ENCODE measurements at places on chromosomes 3 and 15.
A peak's percentile ranks its signal among the peaks of the same experiment; 100 is the strongest.

DNA sequence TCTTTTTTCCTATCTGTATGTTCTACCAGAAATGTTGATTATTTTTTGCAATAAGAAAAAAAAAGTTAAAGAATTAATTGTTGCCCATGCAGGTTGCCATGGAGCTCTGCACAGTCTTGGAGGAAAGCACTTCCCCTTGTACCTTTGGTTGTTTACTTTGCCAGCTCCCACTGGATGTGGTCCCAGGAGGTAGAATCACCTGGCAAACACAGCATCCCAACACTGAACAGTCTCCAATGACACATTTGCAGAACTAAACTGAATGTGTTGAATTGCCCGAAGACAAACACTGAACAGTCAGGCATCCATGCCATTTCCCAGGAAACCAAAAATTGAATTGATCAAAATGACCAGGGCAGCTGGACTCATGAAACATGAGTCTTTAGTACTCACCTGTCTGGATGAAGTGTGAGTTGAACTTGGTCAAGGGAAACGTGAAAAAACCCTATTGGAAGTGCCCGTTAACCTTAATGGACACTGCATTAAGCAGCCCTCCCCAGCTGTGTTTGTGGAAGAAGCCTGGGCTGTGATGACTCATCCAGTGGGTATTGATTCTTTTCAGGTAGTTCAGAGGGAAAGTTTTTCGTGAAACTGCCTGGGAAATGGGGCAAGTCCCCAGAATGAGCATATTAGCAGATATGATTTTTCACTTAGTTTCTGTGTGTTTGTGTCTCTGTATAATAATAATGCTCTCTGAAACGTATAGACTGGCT, 284.7 kb upstream of the STT3B start:
- DNase-seq = no peak

GRCh38 chr3:140995881-140996280, 54.2 kb downstream of the SLC25A36 start:
- DNase-seq = peak; percentile 22

GRCh38 chr3:120506076-120506827, 55.5 kb upstream of the FSTL1 start:
- DNase-seq = peak; percentile 75

DNA sequence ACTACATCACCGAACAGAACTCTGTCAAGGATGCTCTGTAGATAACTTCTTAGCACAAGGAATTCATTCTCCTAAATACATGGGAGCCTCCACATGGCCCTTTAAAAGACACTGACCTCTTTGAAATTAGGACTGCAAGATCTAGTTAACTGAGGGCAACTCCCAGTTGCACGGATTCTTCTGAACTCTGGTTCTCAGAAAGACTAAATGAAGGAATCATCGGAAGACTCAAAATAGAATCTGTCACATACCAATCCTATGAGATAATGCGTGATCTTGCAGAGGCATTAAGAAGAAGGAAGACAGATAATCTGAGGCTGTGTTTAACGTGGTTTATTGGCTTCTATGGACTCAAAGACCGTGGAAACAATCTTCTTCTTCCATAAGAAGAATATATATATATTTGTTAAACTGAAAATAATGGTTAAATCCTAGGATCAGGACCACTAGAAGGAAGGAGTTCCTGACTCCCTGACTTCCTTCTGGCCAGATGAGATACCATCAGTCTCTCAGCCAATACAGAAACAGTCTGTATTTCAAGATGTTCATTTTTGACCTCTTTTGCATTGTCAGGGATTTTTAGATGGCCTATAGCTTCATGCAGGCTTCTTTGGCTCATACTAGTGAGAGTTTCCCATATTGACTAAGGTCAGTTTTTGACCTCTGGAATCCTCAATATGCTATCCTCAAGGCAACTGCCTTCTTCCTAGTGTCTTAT, 33.9 kb upstream of the TBC1D23 start:
- DNase-seq = peak; percentile 72

GRCh38 chr3:138914870-138915502, 32.0 kb downstream of the FOXL2 start:
- no peak for DNase-seq

- DNase-seq = no peak
Observed at GRCh38 chr3:109191421-109191820, 54.9 kb downstream of the C3orf85 start.

DNA sequence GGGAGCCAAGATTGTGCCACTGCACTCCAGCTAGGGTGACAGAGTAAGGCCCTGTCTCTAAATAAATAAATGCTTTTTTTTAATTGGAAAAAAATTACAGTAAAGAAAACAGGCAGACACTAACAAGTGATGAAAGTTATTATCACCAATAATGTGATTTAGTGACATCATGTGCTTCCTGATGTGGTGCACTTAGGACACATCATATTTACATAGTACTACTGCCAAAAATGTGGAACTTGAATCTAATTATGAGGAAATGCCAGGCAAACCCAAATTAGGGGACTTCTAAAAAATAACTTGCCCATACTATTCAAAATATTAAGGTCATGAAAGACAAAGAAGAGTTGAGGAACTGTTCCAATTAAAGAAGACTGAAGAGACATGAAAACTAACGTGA, 30.8 kb downstream of the MAP4 start:
- peak; percentile 56 for DNase-seq

DNA sequence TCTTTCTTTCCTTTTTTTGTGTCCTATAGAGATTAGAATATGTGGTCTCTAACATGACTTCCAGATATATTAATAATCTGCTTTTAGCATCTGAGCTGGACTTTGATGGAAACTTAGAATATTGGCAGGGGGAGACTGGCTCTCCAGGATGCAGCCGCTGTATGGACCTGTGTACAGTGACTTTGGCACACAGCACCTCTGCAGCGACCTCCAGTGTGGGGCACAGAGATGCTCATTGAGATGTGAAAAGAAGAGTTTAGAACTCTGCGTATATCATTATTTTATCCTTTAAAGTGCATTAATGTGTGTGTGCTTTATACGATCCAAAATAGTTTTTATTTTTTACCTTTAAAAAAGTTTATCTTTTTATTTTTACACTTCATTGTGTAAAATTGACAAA, 18.3 kb downstream of the CFAP161 start:
- no peak for DNase-seq

DNA sequence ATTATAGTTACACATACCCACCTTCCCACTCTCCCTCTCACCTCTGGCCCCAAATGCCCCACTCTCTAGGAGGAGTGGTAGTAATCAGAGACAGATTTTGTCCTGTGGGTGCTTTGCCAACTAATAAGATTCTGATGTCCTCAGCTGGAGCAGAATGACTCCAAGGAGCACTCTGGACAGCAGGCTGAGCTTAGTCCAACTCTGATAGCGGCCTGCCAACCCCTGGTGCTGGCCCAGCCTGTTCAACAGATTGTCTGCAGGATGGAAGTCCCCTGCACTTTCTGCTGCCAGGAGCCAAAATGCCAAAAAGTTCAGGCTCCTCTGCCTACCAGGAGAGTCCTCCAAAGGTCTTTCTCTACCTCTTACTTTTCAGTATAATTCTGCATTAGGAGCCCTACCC, 160.5 kb upstream of the UMPS start:
- DNase-seq = no peak

GRCh38 chr15:50107591-50108408, 11.2 kb downstream of the ATP8B4 start:
- DNase-seq = no peak

DNA sequence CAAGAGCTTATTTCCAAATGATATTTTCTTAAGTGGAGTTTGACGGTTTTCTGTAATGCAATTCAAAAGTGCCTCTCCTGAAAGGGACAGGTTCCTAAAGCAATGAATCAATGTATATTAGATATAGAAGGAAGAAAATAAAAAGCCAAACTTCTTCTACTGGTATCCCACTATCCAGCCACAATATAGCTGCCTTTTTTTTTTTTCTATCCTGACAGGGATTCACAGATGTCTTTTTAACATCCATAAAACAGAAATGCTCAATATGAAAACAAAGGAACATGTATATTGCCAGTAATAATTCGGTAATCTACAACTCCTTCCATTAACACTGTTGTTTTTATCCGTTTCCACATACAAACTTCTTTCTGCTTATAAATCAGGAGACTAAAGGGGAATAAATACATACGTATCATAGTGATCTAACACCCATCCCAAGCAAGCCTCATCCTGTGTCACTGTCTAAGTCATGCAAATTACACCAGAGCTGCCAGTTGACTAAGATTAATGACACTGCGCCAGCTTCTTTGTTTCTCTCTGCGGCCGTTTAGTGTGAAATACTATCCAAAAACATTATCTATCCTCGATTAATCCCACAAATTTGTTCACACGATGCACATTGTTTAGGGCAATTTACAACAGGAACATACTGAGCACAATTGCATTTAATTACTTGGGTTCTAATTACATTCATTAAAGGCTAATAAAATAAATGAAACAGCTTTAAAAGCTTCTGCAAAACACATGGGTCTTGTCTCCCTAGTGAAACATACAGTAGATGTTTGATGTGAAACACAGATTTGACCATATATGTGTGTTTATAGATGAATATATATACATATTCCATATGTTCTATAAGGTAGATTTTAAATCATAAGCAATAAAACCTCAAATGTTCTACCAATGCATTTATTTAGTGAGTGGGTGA, 51.9 kb upstream of the CDIN1 start:
- DNase-seq = peak; percentile 20

- DNase-seq = no peak
Observed at GRCh38 chr3:133055339-133055738, 17.1 kb downstream of the TMEM108 start.

DNA sequence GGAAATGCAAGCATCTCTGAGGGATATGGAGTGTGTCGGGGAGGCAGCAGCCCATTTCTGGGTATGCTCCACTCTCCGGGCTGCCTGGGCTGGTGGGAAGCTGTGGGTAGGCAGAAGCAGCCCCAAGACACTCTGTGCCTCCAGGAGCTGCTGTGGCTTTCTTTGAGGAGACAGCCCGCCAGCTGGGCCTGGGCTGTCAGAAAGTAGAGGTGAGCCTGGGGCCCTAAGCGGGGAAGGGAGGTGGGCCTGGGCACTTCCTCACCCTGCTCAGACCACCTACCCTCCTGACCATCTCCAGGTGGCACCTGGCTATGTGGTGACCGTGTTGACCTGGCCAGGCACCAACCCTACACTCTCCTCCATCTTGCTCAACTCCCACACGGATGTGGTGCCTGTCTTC, 1.7 kb downstream of the ACY1 start:
- DNase-seq = no peak

DNA sequence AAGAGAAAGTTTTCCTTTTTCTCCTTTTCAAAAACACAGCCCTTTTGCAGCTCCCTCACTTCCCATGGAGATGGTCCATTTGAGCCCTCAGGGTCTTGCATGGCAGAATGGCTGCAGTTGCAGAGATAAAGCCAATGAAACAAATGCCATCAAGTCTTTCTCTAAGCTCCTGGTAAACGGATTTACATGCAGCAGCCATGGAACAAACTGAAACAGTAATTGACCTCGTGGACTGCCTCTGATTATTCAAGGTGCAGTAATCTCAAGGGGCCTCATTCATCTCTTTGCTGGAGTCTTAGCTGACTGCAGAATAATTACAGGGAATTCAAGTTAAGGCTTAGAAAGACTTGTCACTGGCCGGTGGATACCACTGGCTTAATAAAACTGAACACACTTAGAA, 125.1 kb downstream of the SQOR start:
- no peak for DNase-seq

DNA sequence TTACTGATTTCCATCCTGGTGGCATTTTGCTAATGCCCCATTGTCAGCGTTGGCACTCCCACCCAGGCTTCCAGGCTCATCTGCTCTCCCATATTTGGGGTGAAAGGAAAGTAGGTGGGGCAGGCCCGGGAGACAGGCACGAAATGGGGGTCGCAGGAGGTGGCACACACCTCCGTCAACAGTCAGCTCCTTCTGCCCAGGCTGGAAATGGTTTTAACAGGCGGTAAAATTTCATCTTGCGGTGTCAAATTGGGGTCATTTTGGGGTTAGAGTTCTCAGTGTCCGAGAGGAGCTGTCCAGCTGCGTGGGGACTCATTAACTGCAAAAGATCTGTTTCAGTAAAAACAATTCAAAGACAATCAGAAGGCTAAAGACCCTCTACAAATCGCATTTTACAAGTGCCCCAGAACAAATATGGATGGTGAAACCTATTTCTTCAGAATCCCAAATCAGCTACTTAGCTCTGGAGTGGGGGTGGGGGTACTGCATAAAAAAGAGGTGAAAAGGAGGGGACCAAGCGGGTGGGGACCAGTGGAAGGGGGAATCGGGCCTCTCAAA, 4.2 kb upstream of the MEIS2 start:
- DNase-seq = no peak

- no peak for DNase-seq
Observed at GRCh38 chr15:76753131-76753530, 152.0 kb downstream of the SCAPER start.

DNA sequence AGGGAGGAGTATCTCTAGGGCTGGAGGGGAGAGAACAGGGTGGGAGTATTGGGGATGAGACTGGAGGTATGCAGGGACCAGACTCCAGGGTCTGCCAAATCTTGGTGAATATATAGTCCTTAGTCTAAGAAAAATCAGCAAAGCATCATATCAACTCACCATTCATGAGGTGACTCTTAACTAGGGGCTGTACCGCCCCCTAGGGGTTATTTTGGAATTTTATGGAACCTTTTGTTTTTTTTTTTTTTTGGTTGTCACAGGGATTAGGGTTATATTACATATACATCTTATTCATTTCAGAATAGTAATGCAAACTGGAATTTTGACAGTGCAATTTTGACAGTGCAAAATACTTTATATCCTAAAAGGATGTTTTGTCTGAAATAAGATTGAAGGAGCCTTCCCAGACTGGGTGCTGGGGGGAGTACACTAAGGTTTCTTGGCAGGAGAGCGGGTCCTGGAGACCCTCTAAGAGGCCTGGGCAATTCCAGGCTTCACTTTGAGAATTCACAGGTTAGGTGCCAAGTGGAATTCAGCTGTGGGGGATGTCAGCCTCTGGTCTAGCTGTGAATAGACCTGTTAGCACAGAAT, 7.5 kb downstream of the CMTM7 start:
- peak; percentile 47 for DNase-seq

- DNase-seq = no peak
Observed at GRCh38 chr15:51677021-51677420, 4.3 kb upstream of the SCG3 start.

DNA sequence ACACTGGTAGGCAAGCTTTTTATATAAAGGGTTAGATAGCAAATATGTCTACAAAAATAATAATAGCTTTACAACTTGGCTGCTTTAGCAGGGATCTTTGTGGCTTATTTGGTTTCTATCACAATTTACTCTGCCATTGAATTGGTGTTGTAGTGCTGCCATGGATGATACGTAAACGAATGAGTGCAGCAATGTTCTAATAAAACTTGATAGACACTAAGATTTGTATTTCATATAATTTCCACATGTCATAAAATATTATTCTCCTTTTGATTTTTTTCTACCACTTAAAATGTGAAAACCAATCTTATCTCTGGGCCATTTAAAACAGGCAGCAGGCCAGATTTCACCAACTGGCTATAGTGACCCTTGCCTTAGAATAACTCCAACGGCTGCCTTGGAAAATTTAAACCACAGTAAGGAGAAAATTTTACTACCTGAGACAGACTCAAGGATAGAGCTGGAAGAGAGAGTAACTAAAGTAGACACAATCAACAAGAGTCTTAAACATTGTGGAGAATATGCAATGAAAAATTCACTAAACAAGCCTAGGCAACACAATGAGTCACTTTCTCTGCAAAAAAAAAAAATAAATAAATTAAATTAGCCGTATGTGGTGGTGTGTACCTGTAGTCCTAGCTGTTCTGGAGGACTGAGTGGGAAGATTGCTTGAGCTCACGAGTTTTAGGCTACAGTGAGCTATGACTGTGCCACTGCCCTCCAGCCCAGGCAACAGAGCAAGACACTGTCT, 8.1 kb downstream of the NPHP3 start:
- DNase-seq = no peak

GRCh38 chr3:160413613-160414248, 14.3 kb downstream of the SMC4 start:
- DNase-seq = peak; percentile 84

Measured in AG10803 (cell line).